NCI-H2029 (cell line): ENCODE measurements at places on chromosomes 1 and 21.

DNA sequence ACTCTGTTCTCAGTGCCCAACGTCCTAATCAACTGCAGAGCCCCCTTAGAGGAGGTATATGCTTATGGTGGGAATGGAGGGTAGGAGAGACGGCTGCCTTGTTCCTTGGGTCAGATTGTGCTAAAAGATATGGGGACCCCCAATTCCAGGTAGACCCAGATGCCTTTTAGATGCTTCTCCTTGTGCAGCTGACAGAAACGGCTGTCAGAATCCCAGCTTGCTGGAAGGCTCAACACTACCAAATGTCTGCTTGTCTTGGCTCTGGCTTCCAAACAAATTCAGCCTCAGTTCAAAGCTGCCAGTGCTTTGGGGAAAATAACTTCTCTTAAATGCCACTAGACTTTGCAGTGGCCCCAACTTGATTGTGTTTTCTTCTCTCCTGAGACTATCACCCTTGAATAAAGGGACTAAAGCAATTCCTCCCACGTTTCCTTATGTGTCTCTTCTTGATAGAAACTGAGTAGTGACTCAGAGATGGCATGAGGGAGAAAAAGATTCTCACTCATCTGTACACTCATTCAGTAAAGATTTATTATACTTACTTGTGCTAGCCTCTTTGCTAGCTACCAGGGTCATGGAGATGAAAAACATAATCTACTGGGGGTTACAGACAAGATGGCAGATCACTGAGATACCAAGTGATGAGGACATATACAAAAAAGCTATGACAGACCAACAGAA, 3.4 kb upstream of the RNF19B start:
- no peak for DNase-seq

DNA sequence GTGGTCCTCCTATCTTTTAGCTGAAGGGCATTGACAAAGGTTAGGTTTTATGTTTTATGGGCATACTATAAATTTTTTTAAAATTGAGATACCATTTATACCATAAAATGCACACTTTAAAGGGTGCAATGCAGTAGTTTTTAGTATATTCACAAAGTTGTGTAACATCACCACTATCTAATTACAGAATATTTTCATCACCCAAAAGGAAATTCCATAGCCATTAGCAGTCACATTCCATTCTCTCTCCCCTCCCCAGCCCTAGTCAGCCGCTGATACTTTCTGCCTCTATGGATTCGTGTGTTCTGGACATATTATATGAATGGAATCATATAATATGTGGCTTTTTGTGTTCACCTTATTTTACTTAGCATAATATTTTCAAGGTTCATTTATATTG, 135.8 kb upstream of the B3GALT2 start:
- DNase-seq = no peak

DNA sequence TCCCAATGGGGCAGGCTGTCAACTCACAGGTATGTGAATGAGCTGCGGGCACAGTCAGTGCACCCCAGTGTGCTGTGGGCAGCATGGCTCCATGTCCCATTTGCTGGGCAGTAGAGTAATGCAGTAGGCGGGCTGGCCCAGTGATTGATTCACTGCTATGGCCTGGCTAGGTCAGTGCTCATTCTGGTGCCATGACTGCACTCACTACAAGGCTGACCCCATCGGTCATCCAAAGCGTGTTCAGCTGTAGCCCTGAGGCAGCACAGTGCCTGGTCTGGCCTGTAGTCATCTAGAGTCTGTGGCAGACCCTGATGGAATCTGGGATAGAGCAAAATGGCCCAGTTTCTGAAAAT, 7.4 kb downstream of the HYI start:
- DNase-seq = no peak

- no peak for DNase-seq
Observed at GRCh38 chr1:100400404-100400803, 48.1 kb downstream of the CDC14A start.

DNA sequence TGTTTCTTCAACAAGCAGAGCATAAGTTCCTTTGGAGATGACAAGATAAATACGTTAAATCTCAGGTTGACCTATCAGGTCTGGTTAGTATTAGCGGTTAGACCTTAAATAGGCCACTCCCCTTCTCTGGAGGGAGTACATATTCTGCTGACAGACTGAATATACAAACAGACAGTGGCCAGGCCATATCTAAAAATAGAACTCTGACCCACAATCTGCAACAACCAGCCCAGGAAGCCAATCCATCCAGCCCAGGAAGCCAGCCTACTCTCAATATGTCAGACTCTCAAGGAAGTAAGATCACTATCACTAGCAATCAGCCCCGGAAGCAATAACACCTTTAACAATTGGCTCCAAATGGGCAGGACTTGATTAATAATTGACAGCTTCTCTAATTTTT, 6.7 kb downstream of the IL20 start:
- DNase-seq = no peak

- no peak for DNase-seq
Observed at GRCh38 chr1:243269461-243269801, 13.6 kb downstream of the SDCCAG8 start.

DNA sequence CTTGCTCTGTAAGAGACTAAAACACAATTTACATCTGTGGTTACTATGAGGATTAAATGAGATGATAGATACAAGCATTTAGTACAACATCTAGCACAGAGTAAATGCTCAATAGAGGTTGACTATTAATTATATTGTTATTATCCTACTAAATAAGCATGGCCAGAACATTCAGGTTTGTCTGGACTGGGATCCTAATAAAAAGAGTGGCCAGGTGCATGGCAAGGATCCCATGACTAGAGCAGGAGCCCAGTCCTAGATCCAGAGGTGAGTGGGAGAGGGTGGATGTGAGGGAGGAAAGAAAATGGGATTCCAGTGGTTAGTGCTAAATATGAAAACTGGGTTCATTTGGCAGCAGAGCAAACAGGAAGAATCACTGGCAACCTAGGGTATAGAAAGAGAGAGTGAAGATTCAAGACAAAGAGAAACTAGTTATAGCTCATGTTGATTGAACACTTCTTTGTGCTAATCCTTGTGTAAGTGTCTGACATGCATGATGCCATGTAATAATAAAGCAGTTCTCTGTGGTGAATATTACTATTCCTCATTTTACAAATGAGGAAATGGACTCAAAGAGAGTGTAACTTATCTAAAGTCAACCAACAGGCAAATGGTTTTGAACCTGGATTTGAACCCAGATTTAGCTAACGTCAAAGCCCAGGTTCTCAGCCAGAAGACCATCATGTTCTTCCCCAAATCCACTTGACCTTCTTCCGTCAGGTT, 71.1 kb upstream of the FGGY start:
- DNase-seq = no peak
